ENCODE measurements at places on chromosomes 16 and 17.

DNA sequence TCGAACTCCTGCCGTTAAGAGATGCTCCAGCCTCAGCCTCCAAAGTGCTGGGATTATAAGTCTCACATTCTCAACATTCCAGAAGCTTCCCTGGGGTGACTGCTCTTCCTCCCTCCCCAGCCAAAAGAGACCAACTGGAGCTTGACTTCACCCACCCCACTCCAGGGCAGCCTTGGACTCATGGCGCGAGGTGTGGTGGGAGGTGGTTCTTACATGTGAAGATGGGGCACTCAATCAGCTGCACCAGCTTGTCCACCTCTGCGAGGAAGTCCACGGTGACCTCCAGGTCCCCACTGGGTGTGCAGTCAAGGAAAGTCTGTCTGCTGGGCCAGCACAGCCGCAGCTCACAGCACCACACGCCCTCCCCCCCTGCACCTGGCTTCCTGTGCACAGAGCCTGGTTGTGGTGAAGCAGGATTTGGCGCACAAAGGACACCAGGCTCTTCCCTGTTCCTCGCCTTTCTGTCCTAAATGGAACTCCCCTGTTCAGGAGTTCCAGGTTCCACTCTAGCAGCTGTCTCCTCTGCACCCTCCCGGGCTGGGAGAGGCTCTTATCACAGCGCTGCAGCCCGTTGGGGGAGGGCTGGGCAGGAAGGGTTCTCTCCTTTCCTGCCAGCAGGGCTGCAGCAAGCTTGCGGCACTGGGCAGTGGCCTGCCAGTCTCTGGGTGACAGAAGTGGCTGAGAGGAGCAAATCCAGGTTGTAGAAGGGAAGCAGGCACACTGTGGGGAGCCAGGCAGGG lies 9.6 kb upstream of the MTSS2 start:
- DNase-seq, result peak; percentile 77

DNA sequence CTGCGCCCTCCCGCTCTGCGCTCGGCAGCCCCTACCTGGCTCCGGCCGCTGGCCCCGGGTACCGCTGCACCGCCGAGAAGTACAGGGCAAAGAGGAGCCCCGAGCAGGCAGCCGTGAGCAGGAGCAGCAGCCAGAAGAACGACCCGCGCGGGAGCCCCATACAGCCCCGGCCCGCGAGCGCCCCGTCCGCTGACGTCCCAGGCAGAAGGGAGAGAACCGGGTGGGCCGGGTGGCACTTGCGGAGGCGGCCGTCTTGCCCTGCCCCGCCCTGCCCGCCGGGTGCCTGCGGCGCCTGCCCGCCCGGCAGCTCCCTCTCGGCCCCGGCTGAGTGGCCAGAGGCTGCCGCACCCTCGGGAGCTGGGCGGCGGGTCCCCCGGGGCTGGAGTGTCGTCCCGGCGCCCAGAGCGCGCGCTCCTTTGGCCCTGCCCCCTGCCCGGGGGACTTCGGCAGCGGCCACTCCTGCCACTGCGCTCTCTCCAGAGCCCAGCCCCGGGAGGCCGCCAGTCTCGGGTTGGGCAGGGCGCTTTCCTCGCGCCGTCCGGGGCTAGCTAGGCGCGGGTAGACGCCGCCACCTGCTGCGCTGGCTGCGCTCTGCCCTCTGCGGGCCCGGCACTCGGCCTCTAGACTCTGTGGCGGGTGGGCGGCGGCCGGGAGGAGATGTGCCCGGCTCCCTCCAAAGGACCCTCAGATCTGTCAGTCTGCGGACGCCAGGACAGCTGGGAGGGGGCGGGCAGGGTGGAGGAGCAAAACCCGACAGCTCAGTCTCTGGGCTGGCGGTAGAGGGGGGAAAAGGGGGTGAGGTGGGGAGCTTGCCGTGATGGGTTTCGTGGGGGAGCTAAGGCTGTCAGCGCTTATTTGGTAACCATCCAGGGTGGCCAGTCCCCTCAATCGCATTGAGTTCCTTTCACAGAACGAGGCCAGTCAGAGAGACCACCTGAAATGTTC lies at the start of gene ST6GALNAC2:
ST6GALNAC2 (minus strand) TSS at position 212 of the 945 bp plus-strand sequence; CDS start at position 160, 52 bp downstream.
- peak; percentile 74 for DNase-seq

GRCh38 chr16:28524681-28525171 lies 14.0 kb downstream of the NUPR1 start:
- no peak for DNase-seq

DNA sequence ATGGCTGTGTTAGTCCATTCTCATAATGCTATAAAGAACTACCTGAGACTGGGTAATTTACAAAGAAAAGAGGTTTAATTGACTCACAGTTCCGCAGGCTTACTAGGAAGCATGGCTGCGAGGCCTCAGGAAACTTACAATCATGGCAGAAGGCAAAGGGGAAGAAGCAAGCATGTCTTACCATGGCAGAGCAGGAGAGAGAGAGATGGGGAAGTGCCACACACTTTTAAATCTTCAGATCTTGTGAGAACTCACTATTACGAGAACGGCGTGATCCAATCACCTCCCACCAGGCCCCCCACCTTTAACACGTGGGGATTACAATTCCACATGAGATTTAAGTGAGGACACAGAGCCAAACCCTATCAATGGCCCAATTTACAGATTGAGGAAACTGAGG lies 96.5 kb downstream of the SDK2 start:
- no peak for DNase-seq

- no peak for DNase-seq
These were observed 6.6 kb downstream of the NEUROD2 start for GRCh38 chr17:39600997-39601597.

DNA sequence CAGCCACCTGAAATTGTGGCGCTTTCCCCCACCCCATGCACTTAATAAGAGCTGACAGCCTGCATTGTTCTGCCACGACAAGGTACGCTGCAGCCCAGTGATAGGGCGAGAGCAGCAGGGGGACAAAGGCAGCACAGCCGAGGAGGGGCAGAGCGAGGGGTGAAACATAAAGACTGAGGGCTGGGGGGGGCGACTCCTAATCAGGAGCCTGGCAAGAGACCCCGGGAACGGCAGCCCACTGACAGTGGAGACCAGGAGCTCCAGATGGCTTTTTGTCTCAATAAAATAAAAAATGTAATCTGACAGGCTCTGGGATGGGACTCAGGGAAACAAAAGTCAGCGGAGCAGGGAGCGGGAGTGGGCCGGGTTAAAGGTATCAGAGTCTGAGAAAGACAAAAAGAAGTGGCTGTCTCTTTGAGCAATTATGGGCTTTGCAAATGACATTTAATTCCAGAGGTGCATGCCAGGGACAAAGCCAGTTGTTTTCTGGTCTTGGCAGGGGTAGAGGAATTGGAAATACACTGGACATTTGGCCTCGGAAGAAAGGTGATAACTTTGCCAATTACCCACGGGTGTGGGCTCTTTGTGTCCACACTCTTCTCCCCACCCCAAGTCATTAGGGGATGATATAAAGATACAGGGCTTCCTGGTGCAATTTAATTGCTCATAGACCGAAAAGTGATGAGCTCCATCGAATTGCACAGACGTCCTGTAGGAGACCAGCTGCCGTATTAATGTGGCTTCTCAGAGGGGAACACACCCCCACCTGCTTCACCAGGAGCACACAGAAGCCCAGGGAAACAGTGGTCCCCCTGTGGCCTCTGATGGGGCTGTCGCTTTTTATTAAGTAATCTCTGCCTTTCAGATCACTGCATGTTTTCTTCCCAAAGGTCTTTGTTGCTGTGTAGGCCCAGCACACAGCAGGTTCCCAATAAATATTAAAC lies 17.6 kb upstream of the CCDC182 start:
- DNase-seq, result peak; percentile 44

DNA sequence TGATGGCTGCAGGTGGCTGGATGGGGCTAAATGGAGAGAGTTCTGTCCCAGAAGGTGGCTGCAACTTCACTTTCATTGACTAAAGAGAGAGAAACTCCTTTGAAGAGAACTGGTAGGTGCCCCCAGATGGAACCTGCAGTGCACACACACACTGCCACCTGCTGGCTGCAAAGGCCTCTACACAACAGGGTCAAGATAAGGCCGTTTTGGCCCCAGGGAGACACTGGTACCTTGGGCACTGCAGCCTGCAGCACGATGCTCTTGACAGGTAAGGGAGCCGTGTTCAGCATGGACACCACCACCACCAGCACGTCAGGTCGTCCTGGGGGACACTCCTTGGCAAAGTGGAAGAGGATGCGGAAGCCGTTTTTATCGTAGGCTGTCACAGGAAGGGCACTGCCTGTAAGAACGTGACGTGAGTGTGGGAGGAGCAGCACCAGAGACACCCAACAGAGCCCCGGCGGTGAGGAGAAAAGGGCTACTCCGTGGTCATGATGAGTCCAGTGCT lies 22.7 kb downstream of the GGA3 start:
- DNase-seq, result peak; percentile 76

DNA sequence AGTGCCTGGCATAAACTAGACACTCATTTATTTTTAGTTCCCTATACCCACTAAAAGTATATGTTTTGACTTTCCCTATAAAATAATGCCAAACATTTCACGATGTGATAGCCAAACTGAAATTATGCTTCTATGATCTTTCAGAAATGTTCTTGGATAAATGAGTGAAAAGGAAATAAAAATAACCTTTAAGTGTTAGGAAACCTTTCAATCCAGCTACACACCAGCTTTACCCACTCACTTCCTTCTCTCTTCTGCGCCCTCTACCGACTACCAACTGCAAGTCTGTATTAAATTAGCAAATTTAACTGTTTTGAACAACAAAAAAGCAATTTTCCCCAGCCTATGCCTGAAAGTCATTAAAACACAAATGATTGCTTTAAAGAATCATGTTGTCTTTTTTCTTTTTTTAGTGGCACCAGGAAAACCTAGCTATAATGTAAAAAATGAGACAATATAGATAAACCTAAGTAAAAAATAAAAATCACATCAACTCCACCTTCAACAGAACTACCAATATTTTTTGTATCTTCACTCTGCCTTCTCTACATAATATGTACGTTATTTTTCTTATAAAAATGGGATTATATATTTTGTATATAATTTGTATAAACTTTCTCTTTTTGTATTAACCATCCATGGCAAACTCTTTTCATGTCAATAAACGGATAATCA lies 13.2 kb upstream of the TMEM100 start:
- DNase-seq, result peak; percentile 68

GRCh38 chr16:84579936-84580335 lies 37.9 kb downstream of the COTL1 start:
- no peak for DNase-seq

DNA sequence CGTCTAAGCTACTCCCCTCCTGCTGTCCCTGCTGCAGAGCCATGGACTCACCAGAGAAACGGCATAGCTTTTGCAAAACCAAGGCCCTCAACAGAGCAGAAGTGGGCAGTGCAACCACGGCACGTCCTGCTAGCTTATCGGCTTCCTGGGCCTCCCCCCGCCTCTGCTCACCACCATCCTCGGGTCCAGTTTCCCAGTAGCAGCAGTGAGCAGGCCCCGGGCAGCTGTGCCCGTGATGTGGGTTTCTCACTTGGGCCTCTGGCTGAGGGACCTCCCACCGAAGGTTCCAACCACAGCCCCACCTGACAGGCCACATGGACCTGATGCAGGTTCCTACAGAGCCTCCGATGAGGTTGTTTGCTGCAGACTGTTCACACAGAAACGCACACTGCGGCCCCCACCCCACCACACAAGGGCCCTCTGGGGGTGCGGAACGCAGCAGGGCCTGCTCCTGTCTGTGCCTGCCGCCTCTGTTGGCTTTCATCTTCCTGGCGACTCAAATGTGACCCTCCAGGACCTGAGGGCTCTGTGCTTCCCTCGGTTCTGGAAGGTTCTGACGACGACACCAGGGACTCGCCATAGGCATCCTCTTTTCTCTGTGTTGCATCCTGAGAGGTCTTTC lies 24.8 kb downstream of the PDIA2 start:
- no peak for DNase-seq

DNA sequence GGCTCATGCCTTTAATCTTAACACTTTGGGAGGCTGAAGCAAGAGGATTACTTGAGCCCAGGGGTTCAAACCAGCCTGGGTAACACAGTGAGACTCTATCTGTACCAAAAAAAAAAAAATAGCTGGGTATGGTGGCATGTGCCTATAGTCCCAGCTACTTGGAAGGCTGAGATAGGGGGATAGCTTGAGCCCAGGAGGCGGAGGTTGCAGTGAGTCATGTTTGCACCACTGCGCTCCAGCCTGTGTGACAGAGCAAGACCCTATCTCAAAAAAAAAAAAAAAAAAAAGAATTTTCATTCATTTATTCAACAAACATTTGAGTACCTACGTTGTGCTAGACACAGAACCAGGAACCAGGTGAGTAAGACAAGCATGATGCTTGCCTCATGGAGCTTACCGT lies 73.6 kb upstream of the MRTFB start:
- no peak for DNase-seq

DNA sequence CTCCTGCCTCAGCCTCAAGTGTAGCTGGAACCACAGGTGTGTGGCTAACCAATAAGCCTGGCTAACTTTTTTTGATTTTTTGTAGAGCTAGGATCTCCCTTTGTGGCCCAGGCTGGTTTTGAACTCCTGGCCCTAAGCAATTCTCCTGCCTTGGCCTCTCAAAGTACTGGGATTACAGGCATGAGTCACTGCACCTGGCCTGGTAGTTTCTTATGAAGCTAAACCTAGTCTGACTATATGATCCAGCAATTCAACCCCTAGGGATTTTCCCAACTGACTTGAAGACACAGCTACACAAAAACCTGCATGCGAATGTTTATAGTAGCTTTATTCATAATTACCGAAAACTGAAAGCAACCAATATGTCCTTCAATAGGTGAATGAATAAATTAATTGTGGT lies 176.2 kb upstream of the IRX3 start:
- DNase-seq, result no peak

- DNase-seq, result no peak
These were observed 469.3 kb downstream of the CDH13 start for GRCh38 chr16:83095941-83096692.

- DNase-seq, result no peak
These were observed 723 bp downstream of the NTHL1 start for GRCh38 chr16:2046893-2047329.

DNA sequence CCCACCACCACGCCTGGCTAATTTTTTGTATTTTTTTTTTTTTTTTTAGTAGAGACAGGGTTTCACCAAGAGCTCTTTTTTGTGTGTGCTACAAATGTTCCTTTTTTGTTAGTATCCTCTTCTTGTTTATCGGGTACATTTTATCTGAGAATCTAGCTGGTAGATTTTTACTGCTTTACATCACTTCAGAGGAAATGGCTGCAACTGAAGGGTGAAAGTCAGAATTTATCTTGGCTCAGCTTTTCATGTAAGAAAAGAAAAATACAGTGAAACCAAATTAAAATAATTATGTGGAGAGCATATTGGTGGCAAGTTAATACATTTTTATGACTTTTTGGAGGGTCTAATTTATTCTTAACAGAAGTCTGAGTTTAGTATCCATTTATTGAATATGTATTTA lies 26.0 kb downstream of the CBFB start:
- no peak for DNase-seq
